Left colon (tissue), 2 donors: ENCODE measurements at places on chromosomes 3 and 15.
A peak's percentile ranks its signal among the peaks of the same experiment; 100 is the strongest.

- DNase-seq, result no peak
Observed at GRCh38 chr3:47339951-47340350, 40.9 kb upstream of the PTPN23 start.

DNA sequence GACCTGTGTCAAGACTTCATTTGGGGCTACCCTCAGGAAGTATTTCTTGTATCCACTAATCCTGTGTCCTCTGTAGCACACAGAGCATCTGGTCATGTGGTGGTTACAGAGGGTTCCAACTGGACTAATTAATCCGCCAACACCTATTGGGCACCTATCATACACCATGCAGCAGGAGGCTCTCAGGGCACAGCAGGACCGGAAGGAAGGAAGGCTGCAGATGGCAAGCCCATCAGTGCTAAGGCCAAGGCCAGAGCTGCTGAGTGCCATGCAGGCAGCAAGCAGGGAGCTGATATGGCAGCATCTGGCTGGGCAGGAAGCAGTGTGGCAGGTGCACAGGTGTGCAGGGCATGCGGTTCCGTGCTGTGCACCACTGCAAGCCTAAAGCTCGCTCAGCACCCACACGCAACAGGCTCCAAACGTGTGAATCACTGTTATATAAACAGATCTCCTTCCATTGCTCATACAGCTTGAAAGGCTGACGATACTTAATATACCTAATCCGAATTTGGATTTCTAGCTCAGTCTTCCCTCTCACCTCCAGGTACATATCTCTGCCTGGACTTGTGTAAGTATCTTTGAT, 64.4 kb upstream of the SNRPA1 start:
- no peak for DNase-seq

GRCh38 chr3:151863611-151864010, 9.8 kb upstream of the SUCNR1 start:
- DNase-seq, result no peak

DNA sequence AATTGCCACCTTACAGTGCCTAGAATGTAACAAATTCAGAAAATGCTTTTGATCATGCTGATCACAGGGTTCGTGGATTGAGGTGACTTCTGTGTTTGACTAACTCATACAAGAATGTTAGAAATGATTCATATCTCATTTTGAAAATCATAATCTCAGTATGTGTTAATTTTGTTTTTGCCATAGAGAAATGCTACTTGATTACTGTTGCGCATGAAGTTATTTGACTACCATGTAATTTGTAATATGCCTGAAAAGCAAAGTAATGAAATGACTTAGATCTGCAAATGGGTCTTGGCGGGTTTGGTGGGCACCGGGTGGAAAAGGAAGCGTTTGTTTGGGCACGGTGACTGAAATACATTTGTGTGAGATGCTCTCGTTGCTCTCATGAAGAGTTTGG, 173.6 kb upstream of the BHLHE40 start:
- no peak for DNase-seq

GRCh38 chr3:184284696-184285095, 8.9 kb downstream of the ECE2 start:
- DNase-seq, result peak; percentile 20

- no peak for DNase-seq
Observed at GRCh38 chr3:150324788-150325187, 83.3 kb upstream of the TSC22D2 start.

- no peak for DNase-seq
Observed at GRCh38 chr3:44041726-44042125, 200.0 kb upstream of the TOPAZ1 start.
